ENCODE measurements at places on chromosomes 6 and 20.

DNA sequence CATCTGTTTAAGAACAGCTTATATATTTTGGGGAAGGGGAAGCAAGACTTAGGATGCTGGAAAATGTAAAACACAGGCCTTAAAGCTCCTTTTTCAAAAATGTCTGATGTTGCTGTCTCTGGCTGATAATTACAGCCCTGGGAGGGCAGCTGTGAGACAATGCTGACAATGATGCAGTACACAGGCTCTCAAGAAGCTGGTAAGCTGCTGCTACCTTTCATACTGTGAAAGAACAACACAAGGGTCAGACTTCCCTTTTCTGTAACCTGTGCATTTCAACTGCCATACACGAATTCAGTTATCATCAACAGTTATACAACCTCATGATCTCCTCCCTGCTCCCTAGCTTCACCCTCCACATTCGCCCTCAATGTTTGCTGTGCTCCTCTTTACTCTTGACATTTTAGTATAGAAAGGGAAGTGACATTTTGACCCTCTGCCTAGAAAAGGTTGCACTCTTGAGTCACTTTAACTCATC lies 25.2 kb downstream of the MAP7 start:
- no peak for DNase-seq

DNA sequence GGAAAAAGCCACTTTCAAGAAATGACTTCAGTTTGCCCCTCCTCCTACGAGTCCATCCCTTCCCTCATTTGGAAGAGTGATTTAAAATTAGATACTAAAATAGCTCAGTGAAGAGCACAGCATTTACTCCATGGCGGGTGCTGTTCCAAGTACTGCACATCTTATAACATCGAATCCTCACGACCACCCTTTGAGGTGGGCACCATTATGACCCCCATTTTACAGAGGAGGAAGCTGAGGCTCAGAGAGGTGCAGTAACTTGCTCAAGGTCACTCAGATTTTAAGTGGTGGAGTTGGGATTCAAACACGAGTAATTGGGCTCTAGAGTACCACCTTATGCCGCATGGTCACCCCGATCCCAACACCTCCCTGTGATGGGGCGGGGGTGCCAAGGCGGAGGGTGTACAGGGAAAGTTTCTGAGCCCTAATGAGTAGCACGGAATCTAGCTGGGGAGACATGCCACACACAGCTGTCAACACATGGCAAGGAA lies 25.5 kb downstream of the TTBK1 start:
- no peak for DNase-seq

- no peak for DNase-seq
Measured at GRCh38 chr6:123810948-123811347, 7.3 kb downstream of the NKAIN2 start.

- DNase-seq = no peak
Measured at GRCh38 chr6:137848672-137849071, 18.4 kb upstream of the TNFAIP3 start.

DNA sequence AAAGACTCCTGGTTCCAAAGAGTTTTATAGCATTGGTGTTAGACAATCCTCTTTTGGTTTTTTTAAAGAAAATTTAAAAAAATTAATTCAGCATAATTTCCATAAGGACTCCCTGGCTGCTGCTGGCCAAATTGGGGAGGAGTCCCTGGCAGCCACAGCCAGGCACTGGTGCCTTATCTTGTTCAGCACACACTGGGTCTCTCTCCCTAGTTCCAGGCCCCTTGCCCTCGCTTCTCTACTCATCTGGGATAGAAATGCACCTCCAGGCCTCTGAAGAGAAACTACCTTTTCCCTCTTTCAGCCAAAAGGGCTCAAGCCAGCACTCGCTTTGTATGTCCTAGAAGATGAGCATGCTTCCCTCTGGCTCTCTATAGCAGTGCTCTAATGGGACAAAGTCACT lies 13.4 kb upstream of the MAPK13 start:
- DNase-seq = no peak

DNA sequence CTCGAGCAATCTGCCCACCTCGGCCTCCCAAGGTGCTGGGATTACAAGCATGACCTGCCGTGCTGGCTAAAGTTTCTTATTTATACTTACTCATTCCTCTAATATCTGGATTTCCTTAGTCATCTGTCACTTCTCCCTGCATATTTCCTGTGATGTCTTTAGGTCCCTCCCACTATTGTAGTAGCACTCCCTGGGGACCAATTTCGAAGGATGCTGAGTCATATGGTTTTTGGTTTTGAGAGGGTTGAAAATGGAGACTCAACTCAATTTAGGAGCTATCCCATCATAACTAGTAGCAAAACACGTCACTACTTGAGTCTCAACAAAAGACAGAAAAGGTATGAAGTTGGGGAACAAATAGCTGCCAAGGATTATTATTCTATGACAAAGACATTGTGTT lies 20.2 kb downstream of the MCUR1 start:
- no peak for DNase-seq

- peak; percentile 46 for DNase-seq
Measured at GRCh38 chr20:462199-462991, at the start of gene TBC1D20. Gene TBC1D20 (minus strand): TSS chr20:462533. CDS start chr20:462405, 128 bp downstream.

DNA sequence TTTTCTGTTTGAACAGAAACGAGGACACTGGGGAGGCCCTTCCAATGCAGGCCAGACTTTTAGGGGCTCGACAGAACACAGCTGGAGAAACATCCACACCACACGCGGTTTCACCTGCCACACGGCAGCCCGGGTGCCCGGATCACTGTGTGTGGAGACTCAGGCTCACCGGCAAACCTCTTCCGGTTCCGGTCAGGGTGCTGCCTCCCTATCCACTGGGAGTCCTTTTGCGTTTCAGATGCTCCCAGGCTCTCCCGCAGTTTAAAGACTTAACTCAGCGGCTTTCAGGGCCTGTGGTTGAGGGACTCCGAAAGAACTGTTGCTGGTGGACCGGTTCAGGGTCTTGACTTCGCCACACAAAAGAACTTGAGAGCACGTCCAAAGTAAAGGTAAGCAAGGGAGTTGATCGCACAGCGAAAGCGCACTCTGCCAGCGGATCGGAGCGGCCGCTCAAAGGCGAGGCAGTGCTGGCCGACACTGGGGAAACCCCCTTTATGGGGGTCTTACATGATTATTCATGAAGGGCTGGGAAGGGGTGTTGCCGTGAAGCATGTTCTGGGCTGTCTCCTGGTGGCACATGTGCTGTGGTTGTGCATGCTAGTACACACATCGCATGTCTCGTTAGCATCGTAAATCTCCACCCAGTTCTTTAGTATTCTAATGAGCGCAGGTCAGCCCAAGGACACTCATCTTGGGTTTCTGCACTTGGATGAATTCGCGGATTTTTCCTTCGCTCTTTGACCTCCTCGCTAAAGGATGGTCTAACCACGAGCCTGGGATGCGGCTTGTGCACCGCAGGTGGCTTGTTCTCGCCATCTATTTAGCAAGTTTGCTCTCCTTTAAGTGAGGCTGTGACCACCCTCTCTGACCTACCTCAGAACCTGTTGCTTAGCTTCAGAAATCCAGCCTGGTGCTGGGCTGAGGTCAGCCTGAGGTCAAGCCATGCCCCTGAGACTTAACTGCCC lies 180.3 kb downstream of the CDH26 start:
- DNase-seq = peak; percentile 50

- no peak for DNase-seq
Measured at GRCh38 chr20:62807444-62808210, 3.0 kb downstream of the OGFR start.

DNA sequence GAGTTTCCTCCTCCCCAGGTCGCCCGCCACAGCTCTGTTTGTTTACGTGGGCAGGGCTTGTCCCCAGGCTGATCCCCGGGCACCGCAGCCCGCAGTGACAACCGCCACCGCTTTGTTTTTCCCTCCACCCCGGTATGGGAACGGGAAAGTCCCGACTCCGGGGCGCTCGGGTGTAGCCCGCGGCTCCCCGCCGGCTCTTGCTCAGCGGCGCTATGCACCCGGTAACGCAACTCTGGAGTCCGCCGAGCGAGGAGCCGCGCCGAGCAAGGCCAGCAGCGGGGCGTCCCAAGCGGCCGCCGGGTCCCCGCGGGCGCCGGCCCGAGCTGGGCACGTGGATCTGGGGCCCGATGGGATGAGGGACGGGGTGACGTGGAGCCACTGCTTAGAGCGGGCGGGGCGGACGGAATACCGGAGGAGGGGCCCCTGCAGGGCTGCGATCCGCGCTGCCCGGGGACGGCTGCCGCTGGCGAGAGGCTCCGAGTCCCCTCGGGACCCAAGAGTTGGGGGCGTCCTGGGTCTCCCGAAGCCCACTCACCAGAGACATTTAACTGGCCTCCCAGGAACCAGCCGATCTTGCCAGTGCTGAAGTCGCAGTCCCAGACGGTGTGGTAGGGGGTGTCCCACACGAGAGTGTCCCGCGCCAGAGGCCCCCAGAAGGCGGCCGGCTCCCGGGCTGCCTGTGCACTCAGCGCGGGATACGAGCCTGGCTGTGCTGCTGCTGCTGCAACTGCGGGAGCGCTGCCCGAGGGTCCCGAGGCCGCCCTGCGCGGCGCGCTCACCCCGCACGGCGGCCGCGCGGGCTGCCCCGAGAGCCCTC lies 497 bp downstream of the ACSS1 start:
- no peak for DNase-seq

DNA sequence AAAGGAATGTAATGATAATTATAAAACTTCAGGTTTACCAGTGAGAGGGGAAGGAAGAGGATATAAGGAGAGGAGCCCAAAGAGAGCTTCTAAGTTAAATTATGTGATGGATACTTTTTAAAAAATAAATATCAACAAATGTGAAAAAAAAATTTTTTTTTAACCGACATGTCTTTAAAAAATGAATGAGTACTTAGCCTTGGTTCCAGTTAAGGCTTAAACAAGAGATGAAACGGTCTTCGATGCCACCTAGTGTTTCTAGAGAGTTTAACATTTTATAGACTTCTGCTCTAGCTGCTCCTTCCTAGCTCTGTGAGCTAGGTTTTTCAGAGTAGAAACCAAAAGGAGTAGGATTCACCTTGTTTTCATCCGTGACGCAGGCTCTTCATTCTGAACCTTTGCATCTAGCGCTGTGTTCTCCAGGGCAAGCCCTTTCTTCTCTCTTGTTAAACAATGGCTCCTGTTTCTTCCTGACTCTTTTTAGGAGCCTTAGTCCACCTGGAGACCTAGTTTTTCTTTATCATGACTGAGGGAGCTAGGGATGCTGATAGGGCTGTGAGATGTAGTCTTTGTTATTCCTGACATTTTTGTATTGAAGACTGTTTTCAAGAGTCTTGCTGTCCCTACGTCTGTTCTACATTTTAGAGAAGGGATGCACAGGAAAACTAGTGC lies 42.4 kb upstream of the GNRH2 start:
- DNase-seq = peak; percentile 48

- DNase-seq = no peak
Measured at GRCh38 chr20:51333446-51333845, 209.1 kb downstream of the NFATC2 start.

GRCh38 chr6:122619309-122619708 lies 9.1 kb downstream of the PKIB start:
- DNase-seq = no peak

GRCh38 chr6:130113201-130113710 lies 94.9 kb downstream of the L3MBTL3 start:
- no peak for DNase-seq

DNA sequence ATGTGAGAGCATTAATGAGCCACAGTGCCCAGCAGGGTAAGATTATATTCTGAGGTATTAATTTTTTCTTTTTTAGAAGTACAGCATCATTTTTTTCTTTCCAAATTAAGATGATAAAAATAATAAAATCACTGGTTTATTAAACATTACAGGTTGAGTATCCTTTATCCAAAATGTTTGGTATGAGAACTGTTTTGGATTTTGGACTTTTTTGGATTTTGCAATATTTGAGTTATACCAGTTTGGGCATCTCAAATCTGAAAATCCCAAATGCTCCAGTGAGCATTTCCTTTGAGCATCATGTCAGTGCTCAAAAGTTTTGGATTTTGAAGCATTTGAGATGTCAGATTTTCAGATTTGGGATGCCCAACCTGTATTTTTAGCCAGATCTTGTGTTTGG lies 44.4 kb downstream of the ENPP1 start:
- no peak for DNase-seq

DNA sequence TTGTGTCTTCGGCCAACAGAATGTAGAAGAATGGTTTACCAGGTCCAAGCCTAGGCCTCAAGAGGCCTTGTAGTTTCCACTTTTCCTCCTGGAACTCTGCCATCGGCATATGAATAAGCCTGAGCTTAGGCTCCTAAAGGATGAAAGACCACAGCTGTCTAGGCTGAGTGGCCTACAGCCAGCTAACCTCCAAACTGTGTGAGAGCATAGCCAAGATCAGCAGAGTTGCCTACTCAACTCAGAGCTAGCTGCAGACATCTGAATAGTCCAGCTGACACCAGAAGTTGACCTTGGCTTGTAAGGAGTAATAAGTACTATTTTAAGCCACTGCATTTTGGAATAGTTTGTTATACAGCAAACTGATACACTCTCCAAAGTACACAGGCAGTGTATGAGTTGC lies 52.6 kb upstream of the SMIM29 start:
- no peak for DNase-seq

GRCh38 chr6:76671751-76672150 lies 599.3 kb upstream of the IMPG1 start:
- DNase-seq = no peak
